ENCODE measurements at places on chromosomes 16 and 17. TPM values are rescaled to one million over a fixed set of nuclear protein-coding genes. Genes with fewer than 3 reads are reported as not detected.

DNA sequence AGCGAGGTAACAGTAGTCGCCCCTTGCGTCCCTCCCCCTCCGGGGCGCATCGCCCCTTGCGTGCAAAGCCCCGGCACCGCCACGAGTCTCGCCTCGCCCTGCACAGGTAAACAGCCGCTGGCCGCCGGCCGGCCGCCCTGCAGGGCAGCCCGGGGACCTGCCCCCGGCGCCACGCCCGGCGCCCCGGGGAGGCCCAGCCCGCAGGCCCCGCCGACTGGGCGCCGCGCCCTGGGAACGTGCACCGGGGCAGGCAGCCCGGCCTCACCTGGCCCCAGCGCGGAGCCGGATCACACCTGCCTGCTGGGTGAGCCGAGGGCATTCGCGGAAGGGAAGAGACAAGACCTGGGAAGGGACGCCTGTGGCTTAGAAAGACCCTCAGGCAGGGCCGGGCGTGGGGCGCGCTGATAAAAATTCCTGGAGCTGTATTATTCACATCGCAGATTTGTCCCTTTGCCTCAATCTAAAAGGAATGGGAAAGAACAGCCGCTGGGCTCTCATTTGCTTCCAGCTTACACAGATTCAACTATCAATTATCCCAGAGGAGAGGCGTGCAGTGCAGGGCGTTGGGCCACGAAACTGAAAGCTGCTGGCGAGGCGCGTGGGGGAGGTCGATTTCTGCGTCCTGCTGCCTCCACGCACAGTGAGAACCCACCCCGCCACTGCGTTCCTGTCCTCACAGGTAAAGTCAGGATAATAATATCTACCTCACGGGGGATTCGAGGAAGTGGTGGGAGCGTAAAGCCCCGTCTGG lies 451.9 kb downstream of the SLC39A11 start:
- H3K27ac ChIP-seq: peak overlapping the region; percentile 67
- H3K4me1 ChIP-seq: no peaks in the 10 kb centered on the region
- H3K4me3 ChIP-seq: peak overlapping the region; percentile 14

GRCh38 chr17:4083187-4083586 lies 59.6 kb downstream of the ZZEF1 start:
- no peaks in the 10 kb centered on the region for H3K27me3 ChIP-seq
- peaks cover 100% of the 10 kb centered on the region for H3K36me3 ChIP-seq
- no peak overlapping the region for H3K4me3 ChIP-seq
- H3K27ac ChIP-seq: no peak overlapping the region

DNA sequence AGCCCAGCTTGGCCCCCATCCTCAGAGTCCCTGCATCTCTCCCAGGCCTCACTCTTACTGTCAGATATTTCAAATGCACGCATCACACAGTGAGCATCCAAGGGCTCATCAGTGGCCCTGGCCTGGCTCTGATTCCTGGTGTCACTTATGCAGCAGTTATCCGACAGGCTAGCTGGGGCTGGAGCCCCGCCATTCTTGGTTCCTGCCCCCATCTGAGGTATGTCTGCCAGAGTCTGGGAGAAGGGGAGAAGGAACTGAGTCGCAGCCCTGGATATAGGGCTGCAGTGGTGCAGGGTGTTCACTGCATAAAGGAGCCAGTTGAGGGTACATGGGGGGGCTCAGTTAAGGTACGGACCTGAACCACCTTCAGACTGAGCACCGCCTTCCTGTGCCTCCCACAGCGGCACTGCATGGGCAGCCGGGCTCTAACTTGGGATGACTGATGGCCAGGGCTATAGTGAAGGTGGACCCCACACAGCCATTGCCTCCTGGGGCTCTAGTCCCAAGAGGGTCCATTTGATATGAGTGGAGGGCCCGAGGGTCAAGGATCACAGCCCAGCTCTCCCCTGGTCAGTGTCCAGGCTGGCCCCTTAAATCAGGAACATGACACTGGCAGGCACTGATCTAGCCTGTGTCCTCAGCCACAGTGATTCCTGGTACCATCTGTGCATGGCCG lies 1.8 kb upstream of the RASD1 start:
- no peak overlapping the region for H3K4me3 ChIP-seq
- H3K27me3 ChIP-seq: peaks cover 12% of the 10 kb centered on the region
- DNase-seq: no peak
- no peaks in the 10 kb centered on the region for H3K36me3 ChIP-seq

- H3K4me3 ChIP-seq: peak overlapping the region; percentile 72
- H3K27ac ChIP-seq: peak overlapping the region; percentile 95
- peak; percentile 72 for DNase-seq
- peaks cover 20% of the 10 kb centered on the region for H3K4me1 ChIP-seq
- H3K27me3 ChIP-seq: no peaks in the 10 kb centered on the region
Observed at GRCh38 chr16:53131363-53132071, 76.7 kb downstream of the CHD9 start.

DNA sequence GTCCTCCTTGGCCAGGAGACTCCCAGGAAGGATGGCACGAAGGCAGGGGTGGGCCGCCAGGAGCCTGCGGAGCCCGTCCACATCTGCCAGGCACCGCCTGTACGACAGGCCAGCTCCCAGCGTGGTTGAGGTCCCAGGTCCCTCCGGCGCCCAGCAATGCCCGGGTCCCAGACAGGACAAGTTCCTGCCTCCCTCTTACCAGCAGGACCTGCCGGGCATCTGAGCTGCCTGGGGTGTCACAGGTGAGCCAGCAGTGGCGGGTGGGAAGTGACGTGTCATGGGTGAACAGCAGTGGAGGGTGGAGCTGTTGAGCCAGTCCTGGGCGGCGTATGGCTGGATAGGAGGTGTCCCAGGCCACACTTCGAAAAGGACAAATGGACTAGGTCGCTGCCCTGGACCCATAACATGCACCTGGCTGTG lies 15.7 kb upstream of the BAHCC1 start:
- H3K4me1 ChIP-seq: no peaks in the 10 kb centered on the region
- peak overlapping the region; percentile 30 for H3K4me3 ChIP-seq
- H3K27ac ChIP-seq: peak overlapping the region; percentile 73
- DNase-seq: peak; percentile 90

- H3K36me3 ChIP-seq: peaks cover 28% of the 10 kb centered on the region
- H3K4me3 ChIP-seq: no peak overlapping the region
- no peak overlapping the region for H3K27ac ChIP-seq
- no peaks in the 10 kb centered on the region for H3K4me1 ChIP-seq
- H3K27me3 ChIP-seq: no peaks in the 10 kb centered on the region
Observed at GRCh38 chr17:32741381-32741780, 135.5 kb downstream of the MYO1D start.

- H3K36me3 ChIP-seq: no peaks in the 10 kb centered on the region
- H3K4me3 ChIP-seq: no peak overlapping the region
- H3K4me1 ChIP-seq: no peaks in the 10 kb centered on the region
- DNase-seq: no peak
Observed at GRCh38 chr17:74028354-74029116, 174.9 kb upstream of the RPL38 start.

DNA sequence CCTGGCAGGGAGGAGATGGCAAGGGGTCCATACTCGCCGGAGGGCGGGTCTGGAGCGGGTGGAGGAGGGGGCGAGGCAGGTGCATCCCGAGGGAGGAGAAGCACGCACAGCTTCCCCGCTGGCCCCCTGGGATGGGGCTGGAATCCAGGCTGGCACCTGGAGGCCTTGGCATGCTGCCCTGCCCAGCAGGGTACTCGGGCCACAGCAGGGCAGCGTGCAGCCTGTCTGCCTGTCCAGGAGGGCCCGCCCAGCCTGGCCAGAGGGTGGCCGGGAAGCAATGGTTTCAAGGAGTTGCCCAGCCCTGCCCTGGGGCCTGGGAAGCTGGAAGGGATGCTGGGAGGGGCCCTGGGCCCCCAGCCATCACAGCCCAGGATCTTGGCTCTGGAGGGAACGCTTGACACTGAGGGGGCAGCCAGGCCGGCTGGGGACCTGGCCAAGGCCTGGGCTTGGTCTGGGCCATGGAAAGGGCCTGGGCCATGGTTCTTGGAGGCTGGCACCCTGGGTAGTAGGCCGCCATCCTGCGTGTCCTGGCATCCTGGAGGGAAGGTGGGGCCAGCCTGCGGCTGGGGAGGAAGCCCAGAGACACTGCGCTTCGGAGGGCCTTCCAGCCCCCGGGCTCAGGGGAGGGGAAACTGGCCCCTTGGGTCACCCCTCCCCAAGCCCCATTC lies 1.1 kb downstream of the GLIS2 start:
- H3K4me1 ChIP-seq: peaks cover 66% of the 10 kb centered on the region
- no peaks in the 10 kb centered on the region for H3K36me3 ChIP-seq
- peak; percentile 74 for DNase-seq
- peak overlapping the region; percentile 66 for H3K27ac ChIP-seq

- H3K27me3 ChIP-seq: no peaks in the 10 kb centered on the region
- DNase-seq: no peak
- H3K4me1 ChIP-seq: peaks cover 18% of the 10 kb centered on the region
- no peaks in the 10 kb centered on the region for H3K36me3 ChIP-seq
Observed at GRCh38 chr17:72687886-72688285, 404.6 kb downstream of the SLC39A11 start.

DNA sequence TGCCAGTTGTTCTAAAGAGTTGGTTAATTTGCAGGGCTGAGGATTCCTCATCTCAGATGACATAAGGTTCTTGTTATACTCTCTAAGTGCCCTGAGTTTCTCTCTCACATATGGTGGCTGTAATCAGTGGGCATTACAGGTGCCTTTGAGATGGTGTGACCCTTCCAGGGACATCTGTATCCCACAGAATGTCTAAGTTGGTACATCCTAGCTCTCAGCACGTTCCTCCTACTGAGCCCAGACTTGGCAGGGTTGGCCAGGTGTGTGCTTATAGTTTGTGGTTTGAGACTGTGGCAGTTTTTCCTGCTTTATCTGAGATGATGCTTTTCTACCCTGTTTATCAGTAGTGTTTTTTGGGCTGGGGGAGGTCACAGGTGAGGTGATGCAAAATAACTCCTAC lies 36.3 kb downstream of the SPECC1 start:
- no peaks in the 10 kb centered on the region for H3K4me1 ChIP-seq
- H3K27ac ChIP-seq: no peak overlapping the region
- no peak overlapping the region for H3K4me3 ChIP-seq
- DNase-seq: no peak
- H3K27me3 ChIP-seq: no peaks in the 10 kb centered on the region

PDP2 gene
- total RNA-seq: 7.5 TPM

ASPHD1 gene
- 8.4 TPM for total RNA-seq

REXO5 gene
- 6.1 TPM for total RNA-seq

SOX15 gene
- 1.7 TPM for total RNA-seq

Measured in stomach (tissue), 19 donors.